ENCODE measurements at places on chromosomes 6 and 20. TPM values are rescaled to one million over a fixed set of nuclear protein-coding genes. Genes with fewer than 3 reads are reported as not detected.

The JAG1 gene
- total RNA-seq: 54.0 TPM

The ANKRD66 gene
- not detected for total RNA-seq

The BPIFA3 gene
- total RNA-seq: not detected

The C6orf15 gene
- not detected for total RNA-seq

GRCh38 chr6:163897030-163897429 is 482.5 kb downstream of the QKI start:
- DNase-seq: no peak

DNA sequence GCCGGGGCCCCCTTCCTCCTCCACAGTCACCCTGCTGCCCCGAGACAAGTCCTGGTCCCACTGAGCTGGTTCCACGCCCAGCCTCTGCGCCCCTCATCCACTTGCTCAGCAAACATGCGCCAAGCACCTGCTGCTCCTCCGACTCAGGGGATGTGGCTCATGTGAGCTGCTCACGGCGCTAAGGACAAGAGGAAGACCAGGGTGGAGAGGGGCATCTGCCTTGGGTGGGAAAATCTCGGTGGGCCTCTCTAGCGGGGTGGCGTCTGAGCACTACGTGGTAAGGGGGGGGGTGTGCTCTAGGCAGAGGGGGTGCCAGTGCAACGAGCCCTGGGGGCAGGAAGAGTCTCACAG is 4.5 kb downstream of the LAMA5 start:
- DNase-seq: peak; percentile 44

DNA sequence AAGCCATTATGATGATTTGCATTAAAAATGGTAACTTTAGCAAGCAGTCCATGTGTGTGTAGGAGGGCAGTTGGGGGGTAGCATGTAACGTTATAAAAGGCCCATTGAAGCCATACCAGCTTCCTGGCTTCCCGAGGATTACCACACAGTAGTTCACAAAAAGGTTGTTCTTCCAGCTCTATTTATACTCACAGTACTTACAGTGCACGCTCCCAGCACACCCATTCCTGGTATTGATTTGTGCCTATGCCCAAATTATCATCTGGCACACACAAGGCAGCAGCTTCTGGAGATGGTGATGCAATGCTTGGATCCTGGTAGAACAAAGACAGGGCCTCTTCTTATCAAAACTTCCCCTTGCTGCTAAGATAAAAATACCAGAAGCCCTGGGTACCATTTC is 436.8 kb downstream of the HAO1 start:
- no peak for DNase-seq

GRCh38 chr6:55518529-55519060 is 60.4 kb downstream of the HMGCLL1 start:
- DNase-seq: no peak

GRCh38 chr6:7484666-7485065 is 56.8 kb upstream of the DSP start:
- no peak for DNase-seq

GRCh38 chr6:82017288-82017687 is 230.3 kb downstream of the IBTK start:
- peak; percentile 45 for DNase-seq

GRCh38 chr6:76120302-76120701 is 47.8 kb upstream of the IMPG1 start:
- DNase-seq: peak; percentile 26

DNA sequence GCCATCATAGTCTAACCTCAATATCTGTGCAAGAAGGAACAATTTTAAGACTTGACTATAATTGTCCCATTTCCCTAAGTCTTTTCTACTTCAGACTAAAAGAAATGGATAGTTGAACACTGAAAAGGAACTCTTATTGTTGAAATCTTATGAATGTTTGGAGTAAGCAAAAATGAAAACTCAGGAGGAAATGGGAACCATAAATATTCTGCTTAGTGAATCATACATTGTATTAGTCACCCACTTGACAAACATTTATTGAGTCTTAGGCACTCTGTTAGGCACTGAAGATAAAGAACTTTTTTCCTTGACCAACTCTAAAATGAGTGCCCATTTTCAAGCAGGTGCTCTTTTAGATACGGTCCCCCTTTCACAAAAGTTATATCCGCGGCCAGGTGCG is 8.7 kb downstream of the CCDC170 start:
- DNase-seq: no peak

- DNase-seq: peak; percentile 65
These were observed at the start of gene HLA-DRB1 for GRCh38 chr6:32589596-32590449. HLA-DRB1 (minus strand) TSS chr6:32589848; CDS start chr6:32589742, 106 bp downstream.

DNA sequence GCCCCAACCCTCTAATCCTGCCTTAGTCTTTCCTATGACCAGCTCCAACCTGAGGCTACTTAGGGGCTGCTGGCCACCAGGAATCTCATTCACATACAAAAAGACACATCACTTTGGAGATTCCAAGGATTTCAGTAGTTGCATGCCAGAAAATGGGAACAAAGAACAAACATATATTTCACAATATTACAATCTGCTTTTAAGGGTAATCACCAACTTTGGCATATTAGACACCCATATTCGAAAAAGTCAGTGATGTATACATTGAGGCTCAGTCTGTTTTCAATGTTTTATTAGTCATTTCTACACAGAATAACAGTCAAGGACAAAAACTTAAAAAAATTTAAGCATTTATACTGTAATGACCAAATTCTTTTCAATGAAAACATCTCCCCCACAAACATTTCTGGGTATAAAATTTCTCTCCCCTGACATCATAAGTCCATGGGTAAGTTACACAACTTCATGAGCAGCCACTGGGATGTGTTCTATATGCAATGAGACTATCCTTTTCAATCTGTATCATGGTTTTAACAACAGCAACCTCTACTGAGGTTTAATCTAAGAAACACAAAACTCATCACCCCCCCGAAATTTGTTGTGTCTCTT is 103.5 kb downstream of the MAP7 start:
- no peak for DNase-seq

- no peak for DNase-seq
These were observed 51.6 kb downstream of the LAMA4 start for GRCh38 chr6:112202639-112203341.

DNA sequence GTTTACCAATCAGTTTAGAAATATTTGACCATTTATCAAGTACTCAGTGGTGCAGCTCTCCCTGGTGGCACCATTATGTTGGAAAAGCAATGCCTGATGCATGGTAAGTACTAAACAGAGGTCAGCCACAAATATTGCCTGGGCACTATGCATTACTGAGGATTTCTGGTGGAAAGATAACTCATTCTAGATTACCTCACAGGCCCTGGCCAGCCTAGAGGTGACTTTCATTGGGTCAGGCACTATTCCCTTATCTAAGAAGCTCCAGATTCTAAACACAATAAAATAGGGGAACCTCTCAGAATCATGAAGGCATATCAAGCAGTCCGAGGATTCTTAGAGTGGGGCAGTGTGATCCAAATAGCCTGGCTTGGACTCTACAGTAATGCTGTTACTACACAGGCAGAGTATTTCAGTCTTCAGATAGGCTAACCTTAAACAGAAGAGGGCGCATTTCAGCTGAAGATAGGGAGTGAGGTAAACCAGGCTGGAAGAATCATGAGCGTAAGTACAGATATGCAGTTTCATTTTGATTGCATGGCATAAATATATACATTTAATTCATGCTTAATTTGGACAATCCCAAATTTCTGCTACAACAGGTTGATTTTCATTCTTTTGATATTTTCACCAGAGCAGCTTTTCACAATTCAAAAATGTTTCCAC is 12.1 kb downstream of the LGSN start:
- DNase-seq: no peak

GRCh38 chr6:105045526-105045925 is 88.6 kb downstream of the LIN28B start:
- DNase-seq: no peak

- DNase-seq: no peak
These were observed 129.2 kb downstream of the MYB start for GRCh38 chr6:135310291-135310690.

- DNase-seq: no peak
These were observed 24.6 kb downstream of the PMEPA1 start for GRCh38 chr20:57685146-57685758.

GRCh38 chr6:160259143-160259425 is 463 bp upstream of the SLC22A2 start:
- no peak for DNase-seq

- DNase-seq: no peak
These were observed 59.0 kb downstream of the SGK1 start for GRCh38 chr6:134258849-134259306.

GRCh38 chr6:102068349-102068929 is 674.9 kb downstream of the GRIK2 start:
- no peak for DNase-seq

DNA sequence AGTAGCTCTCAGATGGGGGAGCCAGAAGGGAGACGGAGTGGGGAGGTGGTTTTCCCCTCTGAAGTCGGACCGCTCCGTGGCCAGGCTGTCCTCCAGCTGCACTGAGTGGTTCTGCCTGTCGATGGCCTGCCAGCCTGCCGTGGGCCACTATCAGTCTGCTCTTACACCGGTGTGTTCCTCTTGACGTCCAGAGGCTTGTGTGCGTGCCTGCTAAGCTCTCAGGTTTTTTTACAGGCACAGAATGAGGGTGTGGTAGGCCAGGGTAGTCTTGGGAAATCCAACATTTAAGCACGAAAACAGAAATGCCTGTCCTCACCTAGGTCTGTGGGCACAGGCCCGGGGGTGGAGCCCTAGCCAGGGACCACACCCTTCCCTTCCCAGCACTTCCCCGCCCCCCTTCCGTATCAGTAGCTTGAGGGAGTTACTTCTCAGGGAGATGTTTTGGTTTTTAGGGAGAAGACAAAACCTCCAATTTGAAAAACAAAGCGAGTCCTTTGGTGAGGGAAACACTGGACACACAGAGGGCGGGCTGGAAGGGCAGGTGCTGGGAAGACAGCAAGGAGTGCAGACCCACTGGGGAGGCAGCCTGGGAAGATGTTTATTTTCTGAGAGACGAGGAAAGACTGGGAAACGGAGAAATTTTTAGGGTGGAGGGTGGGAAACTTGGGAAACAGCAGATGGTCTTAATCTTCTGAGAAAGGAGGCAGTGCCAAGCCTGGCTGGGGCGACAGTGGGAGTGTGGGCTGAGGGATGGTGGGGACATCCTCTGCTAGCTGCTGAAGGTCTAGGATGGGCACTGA is 106.5 kb downstream of the LY86 start:
- DNase-seq: peak; percentile 71

- DNase-seq: no peak
These were observed 4.1 kb downstream of the HLA-C start for GRCh38 chr6:31267651-31268368.

- no peak for DNase-seq
These were observed 21.3 kb downstream of the GRM1 start for GRCh38 chr6:146050168-146050567.

- DNase-seq: no peak
These were observed 1.1 kb downstream of the FBXO30 start for GRCh38 chr6:145813285-145814034.
